ENCODE measurements at places on chromosomes 6 and 20.
A peak's percentile ranks its signal among the peaks of the same experiment; 100 is the strongest.

DNA sequence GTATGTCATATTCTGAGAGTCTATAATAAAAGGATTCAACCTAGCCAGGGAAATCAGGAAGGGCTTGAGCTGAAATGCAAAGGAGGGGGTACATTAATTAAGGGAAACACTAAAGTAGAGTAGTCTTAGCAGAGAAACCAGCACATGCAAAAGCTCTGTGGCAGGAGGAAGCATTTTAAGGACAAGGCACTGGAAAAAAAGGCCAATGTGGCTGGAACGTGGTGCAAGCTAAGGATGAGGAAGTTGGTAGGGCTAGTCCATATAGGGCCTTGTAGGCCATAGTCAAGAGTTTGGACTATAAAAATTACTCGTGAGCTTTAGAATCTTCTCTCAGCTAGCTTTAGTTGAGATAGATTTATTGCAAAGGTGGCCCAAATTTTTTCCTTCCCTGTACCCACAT lies 75.2 kb upstream of the TOP1 start:
- DNase-seq = no peak

- DNase-seq = no peak
Measured at GRCh38 chr6:139474145-139475108, 100.0 kb upstream of the CITED2 start.

DNA sequence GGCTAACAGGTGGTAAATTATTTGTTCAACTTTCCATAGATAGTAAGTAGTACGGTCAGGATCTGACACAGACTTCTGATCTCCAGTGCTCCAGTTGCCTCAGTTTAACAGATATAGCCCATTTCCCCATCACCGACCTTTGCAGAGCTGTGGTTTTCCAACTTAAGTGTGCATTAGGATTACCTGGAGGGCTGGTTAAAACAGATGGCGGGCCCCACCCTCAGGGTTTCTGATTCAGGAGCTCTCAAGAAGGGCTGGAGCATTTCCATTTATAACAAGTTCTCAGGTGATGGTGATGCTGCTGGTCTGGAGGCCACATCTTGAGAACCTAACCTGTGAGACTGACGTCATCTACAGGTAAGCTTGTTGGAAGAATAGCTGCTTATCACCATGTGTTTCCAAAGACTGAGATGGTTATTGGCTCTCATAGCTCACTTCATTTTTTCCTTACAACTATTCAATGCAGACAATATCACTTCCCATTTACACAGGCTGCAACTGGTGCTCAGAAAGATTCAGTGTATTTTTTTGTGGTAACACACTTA lies 360.1 kb upstream of the CHD6 start:
- no peak for DNase-seq

DNA sequence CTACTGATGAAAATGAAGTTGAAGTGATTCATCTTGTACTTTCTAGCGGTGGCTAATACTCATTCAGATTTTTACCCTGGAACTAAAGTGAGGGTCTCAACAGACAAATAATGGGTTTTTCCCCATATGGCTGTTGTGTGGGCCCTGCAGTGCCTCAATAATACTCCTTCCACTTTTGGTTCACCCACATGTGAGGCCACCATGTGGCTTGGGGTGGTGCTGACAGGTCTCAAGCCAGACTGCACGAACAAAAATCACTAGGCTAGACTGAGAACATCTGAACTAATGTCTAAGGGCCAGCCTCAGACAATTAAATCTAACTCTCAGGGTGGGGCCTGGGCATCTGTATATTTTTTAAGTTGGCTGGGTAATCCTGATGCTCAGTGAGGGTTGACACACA lies 7.9 kb upstream of the COL12A1 start:
- DNase-seq = no peak

- DNase-seq = no peak
Measured at GRCh38 chr6:144585217-144585814, 300.2 kb downstream of the UTRN start.

- DNase-seq = no peak
Measured at GRCh38 chr20:13267231-13267630, 46.2 kb downstream of the ISM1 start.

DNA sequence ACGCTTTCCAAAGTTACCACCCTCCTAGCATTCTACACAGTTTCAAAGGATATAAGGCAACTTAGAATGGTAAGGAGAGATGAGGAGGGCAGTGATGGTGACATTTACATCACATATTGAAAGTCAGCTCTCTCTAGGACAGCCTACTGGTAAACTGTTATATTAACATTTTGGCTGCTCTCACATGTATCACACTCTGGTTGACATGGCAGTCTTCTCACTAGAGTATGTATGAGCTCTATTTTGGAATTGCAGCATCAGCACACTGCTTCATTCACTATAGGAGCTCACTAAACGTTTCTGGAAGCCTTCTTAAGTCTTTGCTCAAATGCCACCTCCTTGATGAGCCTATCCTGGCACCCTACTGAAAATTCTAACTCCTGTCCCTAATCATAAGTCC lies 135.7 kb upstream of the ENPP5 start:
- no peak for DNase-seq

GRCh38 chr20:43969028-43969447 lies 54.4 kb downstream of the TOX2 start:
- no peak for DNase-seq

- no peak for DNase-seq
Measured at GRCh38 chr6:53483423-53484353, 61.2 kb downstream of the GCLC start.

GRCh38 chr6:116682334-116682712 lies 1.3 kb downstream of the KPNA5 start:
- peak; percentile 39 for DNase-seq

GRCh38 chr6:41422161-41422560 lies 86.8 kb downstream of the NCR2 start:
- DNase-seq = no peak
